ENCODE measurements at places on chromosomes 11 and 22.

GRCh38 chr11:73152086-73152853 lies 10.2 kb upstream of the FCHSD2 start:
- DNase-seq: no peak

GRCh38 chr11:120645639-120646038 lies 134.1 kb downstream of the GRIK4 start:
- peak; percentile 78 for DNase-seq

- no peak for DNase-seq
Measured at GRCh38 chr11:120344302-120345004, 8.2 kb downstream of the ARHGEF12 start.

DNA sequence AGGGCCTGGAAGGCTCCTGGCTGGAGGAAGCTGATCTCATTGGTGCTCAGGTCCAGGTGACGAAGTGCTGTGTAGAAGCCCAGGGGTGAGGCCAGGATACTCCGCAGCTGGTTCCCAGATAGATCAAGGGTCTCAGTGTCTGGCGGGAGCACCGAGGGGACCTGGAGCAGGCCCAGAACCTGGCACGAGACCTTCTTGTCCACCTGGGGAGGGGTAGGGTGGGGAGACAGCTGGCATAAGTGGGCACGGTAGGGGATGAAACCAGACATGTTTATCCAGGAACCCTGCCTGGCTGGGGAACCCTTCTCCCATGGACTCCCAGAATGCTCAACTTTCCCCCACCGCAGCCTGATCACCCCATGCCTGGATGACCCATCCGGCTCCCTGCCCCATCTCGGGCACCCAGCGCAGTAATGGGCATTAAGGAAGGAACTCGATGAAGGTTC lies 9.2 kb downstream of the LRRC32 start:
- DNase-seq: no peak

DNA sequence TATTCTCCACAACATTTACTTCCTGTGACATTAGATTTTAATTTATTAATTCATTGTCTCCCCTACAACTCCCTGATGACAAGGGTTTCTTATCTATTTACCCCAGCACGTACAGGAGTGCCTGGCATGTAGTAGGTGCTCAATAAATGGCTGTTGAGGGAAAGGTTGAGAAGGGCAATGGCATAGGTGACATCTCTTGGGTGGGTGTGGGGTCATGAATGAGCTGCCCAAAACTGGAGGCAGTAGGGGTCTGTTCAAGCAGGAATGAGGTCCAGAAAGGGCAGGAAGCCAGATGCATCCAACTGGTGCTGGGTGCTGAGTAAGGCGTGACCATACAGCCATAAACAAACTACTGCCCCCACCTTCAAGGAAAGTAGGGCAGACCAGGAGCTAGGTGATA lies 2.8 kb downstream of the VWCE start:
- no peak for DNase-seq

DNA sequence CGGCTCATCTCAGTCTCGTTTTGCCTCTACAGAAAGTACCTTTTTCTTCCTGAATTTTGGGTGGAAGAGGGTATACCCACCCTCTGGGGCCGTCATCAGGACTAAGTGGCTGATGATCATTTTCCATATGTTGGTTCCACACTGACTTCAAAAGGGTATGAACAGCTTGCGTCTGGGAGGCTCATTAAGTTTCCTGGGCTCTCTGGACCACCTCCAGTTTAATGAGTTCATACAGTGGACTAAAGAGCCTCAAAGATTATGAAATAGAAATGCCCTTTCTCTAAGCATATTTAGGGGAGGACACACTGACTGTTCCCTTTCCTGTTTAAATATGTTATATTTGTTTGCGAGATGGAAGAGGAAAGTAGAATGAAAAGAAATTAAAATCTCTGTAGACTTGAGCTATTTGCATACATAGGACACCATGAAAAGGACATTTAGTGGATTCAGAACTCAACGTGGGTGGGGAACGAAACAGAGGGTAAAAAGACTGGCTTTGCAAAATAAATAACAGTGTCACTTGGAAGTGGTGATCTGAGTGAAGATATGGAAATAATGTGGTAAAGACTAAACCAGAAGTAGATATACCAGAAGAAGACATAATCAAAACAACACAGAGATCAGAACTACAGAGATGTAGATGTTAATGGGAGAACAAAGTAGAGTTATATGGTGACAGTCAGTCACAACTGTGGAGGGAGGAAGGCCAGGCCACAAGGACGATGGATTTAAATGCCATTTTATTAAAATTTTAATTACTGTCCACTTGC lies 18.7 kb downstream of the LDLRAD3 start:
- no peak for DNase-seq

DNA sequence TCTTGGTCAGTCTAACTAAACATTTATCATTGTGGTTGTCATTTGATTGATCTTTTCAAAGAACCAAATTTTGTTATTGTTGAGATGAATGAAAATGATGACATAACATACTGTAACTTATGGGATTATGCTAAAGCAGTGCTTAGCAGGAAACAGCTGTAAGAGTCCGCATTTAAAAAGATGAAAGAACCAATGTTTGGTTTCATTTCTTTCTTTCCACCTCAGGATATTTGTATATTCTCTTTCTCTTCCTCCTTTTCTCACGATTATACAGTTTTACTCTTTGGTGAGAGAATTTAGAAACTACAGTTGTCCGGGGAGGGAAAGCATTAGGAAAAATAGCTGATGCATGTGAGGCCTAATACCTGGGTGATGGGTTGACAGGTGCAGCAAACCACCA lies 23.1 kb downstream of the PIH1D2 start:
- DNase-seq: no peak

DNA sequence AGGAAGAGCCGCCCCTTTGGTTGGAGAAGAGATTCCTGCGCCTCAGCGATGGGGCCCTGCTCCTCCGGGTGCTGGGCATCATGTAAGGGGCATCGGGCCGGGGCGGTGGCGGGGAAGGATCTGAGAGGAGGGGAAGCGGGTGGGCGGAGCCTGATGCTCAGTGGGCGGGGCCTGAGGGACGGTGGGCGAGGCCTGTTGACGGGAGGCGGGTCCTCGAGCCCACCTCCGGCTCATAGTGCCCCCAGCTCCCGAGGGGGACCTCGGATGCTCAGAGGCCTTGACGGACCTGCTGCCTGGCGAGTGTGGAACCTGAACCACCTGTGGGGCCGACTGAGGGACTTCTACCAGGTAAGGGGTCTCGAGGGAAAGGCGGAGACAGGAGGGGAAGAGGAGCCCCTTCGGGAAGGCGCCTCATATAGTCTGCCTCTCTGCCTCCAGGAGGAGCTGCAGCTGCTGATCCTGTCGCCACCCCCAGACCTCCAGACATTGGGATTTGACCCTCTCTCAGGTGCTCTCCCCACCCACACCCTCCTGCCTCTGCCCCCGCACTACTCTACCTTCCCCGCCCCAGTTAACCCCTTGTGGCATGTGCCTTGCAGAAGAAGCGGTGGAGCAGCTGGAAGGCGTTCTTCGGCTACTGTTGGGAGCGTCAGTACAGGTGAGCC lies 799 bp downstream of the CCDC88B start:
- DNase-seq: no peak
